ENCODE measurements at places on chromosomes 7 and 10. TPM values are rescaled to one million over a fixed set of nuclear protein-coding genes. Genes with fewer than 3 reads are reported as not detected.

Gene RNLS
- total RNA-seq: not detected

Gene GRM8
- total RNA-seq: not detected

- no peak for DNase-seq
These were observed 32.2 kb upstream of the MACC1 start for GRCh38 chr7:20249376-20249775.

DNA sequence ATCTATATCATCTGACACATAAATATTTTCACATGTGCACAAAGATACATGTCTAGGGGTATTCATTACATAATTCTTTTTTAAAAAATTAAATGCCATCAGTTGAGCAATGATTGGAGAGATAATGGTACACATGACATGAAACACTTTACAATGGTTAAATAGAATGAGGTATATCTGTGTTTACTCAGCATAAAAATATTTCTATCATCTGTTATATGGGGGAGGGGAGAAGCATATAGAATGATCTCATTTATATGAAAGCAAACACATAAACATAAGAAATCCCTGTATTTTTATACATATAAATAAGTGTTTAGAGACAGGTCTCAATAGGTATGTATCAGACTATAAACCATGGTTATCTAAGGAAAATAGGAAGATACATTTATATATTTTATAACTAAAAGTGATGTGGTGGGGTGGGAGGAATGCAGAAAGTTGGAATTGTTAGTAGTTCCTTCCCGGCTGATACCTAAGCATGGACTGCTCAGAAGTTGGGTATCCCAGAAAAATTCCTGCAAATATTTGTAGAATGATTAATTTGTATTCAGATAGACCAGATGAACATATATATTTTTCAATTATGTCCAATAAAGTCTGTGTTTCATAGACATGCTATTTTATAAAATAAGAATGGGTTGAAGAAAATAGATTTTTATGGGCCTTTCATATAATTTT lies 75.1 kb downstream of the SHOC2 start:
- no peak for DNase-seq

GRCh38 chr7:129607471-129608120 lies 3.9 kb upstream of the NRF1 start:
- peak; percentile 42 for DNase-seq

- peak; percentile 98 for DNase-seq
These were observed 138.1 kb upstream of the TCF7L2 start for GRCh38 chr10:112811741-112812551.

Measured in PC-9 (cell line).